Activated T-helper 2 cell treated with anti-CD3 and anti-CD28 coated beads, Interferon-gamma antibody, Interleukin-2, Interleukin-4, amounts not matched to agents 10 μg/mL and 5 μg/mL and 100 μg/mL, durations not matched to agents 14 hours and 24 hours and 36 hours (primary cell): ENCODE measurements at places on chromosomes 7 and 10. TPM values are rescaled to one million over a fixed set of nuclear protein-coding genes. Genes with fewer than 3 reads are reported as not detected.

- H3K27ac ChIP-seq, result no peak overlapping the region
- H3K36me3 ChIP-seq, result no peaks in the 10 kb centered on the region
- no peak overlapping the region for H3K4me3 ChIP-seq
- no peaks in the 10 kb centered on the region for H3K4me1 ChIP-seq
Measured at GRCh38 chr10:86674912-86675311, 6.6 kb downstream of the LDB3 start.

LRRTM3 gene
- total RNA-seq, result not detected in 2 replicates

GRCh38 chr7:14446829-14447228 is 455.7 kb downstream of the DGKB start:
- H3K36me3 ChIP-seq, result no peaks in the 10 kb centered on the region
- no peak for DNase-seq
- H3K4me3 ChIP-seq, result no peak overlapping the region
- no peaks in the 10 kb centered on the region for H3K27me3 ChIP-seq
- no peak overlapping the region for H3K27ac ChIP-seq

DNA sequence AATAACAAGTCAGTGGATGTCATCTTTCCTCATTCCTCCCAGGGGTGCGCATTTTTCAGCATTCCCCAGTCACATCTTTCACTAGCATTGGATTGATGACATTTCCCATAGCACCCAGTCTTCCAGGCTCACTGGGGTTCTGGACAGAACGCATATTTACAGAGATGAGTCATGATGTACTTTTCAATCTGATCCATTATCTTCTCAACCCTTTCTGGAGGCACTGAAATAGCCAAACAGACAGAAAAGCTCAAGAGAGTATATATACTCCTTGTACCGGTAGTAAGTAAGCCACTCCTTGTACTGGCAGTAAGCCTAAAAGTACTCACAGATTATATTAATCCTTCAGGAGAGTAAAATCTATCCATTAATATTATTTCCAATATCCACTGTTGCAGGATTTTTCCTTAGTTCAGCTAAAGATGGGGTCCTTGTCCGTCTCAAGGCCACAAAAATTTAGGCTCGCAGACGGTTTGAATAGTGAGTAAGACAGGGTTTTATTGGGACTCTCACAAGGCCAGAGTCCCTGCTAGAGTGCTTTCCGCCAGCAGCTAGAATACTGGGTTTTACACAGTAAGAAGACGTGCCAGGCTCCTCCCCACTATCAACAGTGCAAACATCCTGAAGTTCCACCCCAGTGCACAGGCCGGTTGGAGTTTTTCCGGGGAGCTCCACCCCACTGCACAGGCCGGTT is 60.8 kb downstream of the MDH2 start:
- H3K4me3 ChIP-seq, result no peak overlapping the region
- H3K27ac ChIP-seq, result no peak overlapping the region
- H3K36me3 ChIP-seq, result no peaks in the 10 kb centered on the region
- H3K4me1 ChIP-seq, result no peaks in the 10 kb centered on the region
- H3K27me3 ChIP-seq, result no peaks in the 10 kb centered on the region
- DNase-seq, result no peak
